Activated gamma-delta T cell treated with anti-CD3 and anti-CD28 coated beads, Interleukin-2, amount 50 U/mL, for 16 hours (primary cell): ENCODE measurements at places on chromosomes 11 and 22.

DNA sequence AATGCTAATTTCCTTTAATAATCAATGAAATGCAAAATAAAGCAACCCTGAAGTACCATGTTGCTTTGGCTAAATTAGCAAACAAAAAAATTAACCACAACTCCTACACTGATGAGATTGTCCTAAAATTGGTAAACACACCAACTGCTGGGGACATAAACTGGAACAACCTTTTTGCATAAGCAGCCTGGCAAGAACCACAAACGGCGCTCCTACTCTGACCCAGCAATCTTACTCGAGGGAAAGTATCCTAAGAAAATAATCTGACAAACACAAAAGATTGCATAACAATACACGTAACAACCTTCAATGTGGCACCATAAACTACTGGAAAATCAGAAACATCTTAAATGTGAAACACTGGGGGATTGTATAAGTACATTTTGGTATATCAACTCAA is 189.8 kb upstream of the PITPNB start:
- DNase-seq = no peak

DNA sequence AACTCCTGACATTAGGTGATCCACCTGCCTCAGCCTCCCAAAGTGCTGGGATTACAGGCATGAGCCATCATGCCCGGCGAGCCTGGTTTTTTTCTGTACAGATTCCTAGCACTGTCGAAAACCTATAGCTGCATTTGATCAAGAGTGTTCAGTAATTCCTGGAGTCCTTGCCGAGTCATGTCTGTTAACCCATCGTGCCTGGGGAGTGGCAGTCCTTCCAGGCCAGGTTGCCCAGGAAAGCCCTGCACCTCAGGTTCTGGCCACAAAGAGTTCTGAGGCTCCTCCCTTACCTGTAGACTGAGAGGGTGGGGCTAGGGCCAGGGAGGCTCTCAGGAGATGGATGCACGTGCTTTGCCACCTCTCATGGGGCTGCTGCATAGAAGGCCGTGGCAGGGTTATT is 17.0 kb downstream of the YDJC start:
- DNase-seq = no peak

- no peak for DNase-seq
Measured at GRCh38 chr11:67510023-67510345, 2.0 kb upstream of the CDK2AP2 start.

GRCh38 chr11:37459456-37459855 is 861.4 kb upstream of the RAG2 start:
- no peak for DNase-seq

- peak; percentile 4 for DNase-seq
Measured at GRCh38 chr11:126061707-126062678, 673 bp downstream of the CDON start.

- no peak for DNase-seq
Measured at GRCh38 chr11:98243897-98244296, 776.9 kb upstream of the CNTN5 start.

GRCh38 chr11:72039856-72040401 is 40.4 kb downstream of the NUMA1 start:
- DNase-seq = no peak

DNA sequence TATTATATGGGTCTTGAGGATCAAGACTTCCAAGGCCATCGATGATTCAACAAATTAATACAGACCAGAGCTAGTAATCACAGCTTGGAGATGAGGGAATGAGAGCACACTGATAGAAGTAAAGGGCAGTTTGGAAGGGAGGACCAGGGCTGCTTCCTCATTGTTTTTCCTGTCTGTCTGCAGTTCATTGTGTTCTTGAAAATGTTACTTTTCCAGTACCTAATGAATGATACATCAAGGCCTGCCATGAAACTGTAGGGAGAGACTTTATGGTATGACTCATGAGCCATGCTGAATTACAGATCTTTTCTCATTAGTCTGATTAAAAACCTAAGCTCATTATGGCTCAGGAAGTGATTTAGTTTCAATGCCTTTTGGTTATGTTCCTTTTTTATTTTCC is 855.6 kb downstream of the KCNA4 start:
- DNase-seq = no peak

- no peak for DNase-seq
Measured at GRCh38 chr11:122156940-122157382, 40.9 kb upstream of the BLID start.

GRCh38 chr22:26648011-26648497 is 9.3 kb upstream of the MIAT start:
- peak; percentile 31 for DNase-seq

GRCh38 chr22:43428005-43428485 is 16.2 kb downstream of the MPPED1 start:
- no peak for DNase-seq

DNA sequence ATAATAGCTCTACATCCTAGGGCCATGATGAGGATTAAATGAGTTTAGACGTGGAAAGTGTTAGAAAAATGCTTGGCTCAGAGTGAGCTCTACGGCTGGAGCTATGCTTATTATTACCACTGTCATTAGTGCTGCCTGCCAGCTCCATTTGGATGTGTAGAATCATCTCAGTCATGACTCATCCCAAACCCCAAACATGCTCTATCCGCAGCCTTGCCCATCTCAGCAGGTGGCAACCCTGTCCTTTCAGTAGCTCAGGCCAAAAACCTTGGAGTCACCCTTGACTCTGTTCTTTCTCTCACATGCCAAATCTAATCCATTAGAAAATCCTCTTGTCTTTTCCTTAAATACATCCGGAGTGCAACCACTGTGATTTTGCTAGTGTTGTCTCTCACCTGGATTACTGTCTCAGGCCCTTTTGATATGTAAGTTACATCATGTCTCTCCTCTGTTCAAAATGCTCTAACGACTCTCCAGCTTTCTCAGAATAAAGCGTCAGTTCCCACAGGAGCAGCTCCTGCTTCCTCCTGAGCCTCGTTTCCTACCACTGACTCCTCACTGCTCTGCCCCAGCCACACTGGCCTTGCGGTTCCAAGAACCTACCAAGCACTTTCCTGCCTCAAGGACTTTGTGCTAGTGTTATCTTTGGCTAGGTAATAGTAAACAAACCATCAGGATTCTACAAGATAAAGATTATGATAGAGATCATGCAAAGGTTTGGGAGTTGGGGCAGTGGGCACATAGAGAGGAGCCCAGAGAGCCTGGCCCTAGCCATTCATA is 10.5 kb upstream of the CHRM1 start:
- no peak for DNase-seq

GRCh38 chr11:45606514-45607281 is 58.7 kb downstream of the CHST1 start:
- no peak for DNase-seq

GRCh38 chr22:38832005-38832978 is 11.5 kb downstream of the NPTXR start:
- DNase-seq = no peak

GRCh38 chr11:58864335-58864734 is 19.8 kb upstream of the GLYATL2 start:
- DNase-seq = no peak

- DNase-seq = no peak
Measured at GRCh38 chr11:132691848-132692550, 840.3 kb downstream of the OPCML start.

DNA sequence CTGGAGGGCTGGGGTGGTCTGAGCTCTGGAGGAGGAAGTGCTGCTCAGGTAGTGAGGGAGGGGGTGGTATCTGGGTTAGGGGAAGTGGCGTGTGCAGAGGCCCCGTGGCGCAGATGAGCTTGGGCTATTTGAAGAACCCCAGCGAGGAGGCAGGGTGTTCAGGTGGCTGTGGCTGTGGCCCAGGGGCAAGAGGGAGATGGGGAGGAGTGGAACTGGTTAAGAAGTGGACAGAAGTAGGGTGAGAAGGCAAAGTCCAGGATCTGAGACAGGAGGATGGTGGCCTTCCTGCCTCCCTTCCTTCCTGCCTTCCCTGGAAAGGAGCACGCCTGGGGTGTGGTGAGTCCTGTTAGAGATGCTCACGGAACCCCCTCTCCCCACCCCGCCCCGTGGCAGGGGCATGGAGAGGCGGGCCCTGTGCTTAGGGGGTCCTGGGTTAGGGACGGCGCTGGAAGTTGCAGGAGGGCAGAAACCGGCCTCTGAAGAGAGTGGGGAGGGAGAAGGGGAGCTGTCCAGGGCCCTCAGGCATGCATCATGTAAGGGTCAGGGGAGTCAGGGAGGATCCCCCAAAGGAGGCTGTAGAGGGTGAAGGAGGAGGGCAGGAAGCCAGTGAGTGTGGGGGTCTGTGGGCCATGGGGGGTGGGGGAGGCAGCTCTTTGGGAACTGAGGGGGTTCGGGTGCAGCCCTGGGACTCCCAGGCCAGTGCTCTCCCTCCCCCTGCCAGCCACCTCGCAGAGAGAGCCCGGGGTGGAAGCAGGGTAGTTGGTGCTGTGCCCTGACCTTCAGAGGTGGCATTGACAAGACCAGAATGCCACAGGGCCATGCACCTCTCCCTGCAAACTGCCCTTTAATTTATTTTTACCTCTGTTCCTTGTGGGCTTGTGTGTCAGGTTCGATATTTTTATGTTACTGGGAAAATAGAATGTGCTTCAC is 63.7 kb upstream of the PARVG start:
- DNase-seq = no peak

DNA sequence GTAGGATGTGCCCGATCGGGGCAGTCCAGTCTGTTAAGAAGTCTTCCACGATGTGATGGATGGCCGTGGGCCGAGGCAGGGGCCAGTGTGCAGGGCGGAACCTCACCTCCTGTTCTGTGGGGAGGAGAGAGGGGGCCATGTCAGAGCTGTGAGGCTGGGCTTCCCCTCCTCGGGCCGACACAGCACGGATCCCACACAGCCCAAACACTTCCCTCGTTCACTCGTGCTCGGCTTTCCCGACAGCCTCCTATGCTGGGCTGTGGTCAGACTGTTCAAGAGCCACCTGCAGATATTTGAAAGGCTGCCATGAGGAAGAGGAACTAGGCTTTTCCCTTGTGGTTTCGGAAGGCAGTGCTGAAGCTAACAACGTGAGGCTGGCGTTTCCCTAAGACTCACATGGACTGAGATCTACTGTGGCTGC is 12.3 kb upstream of the TXN2 start:
- no peak for DNase-seq

DNA sequence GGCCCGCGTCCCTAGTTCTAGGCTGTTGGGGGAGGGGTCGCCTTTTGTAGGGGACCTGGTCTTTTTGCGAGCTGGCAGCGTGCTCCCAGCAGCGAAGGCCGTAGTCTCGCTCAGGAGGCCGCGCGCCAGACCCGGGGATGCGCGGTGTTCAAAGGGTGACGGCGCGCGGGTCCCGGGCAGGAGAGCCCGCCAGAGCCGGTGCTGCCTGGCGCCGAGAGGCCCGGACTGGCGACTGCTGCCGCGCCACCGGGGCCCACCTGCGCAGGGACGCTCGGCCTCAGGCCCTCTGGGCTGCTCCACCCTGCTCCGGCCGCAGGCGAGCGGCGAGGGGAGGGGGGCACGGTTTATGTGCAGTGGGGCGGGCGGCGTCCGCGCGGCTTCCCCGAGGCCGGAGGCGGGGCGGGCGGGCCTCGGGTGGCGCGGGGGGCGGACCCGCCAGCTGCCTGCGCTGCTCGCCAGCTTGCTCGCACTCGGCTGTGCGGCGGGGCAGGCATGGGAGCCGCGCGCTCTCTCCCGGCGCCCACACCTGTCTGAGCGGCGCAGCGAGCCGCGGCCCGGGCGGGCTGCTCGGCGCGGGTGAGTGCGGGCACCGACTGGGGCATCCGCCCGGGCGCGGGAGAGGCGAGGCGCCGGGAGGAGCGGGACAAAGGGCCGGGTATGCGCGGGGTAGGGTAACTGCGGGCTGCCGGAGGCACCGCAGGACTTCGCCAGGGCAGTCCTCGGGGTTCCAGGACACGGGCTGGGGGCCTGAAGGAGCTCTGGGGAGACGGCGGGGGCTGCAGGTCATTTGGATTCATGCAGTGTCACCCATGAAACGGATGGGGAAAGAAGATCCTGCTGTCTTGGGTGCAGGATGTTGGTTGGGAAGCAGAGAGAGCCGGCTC is at the start of gene PRSS23:
Gene PRSS23, plus strand, starts transcription at position 467 of the 884 bp plus-strand sequence. CDS start 7,102 bp downstream, outside the sequence.
- DNase-seq = no peak

GRCh38 chr22:35076630-35077029 is 10.7 kb downstream of the ISX start:
- no peak for DNase-seq

GRCh38 chr22:31193092-31193491 is 19.0 kb upstream of the LIMK2 start:
- DNase-seq = no peak

GRCh38 chr11:63375434-63375833 is 5.8 kb downstream of the SLC22A9 start:
- DNase-seq = no peak
